ENCODE measurements at places on chromosomes 4 and X.

- no peak for DNase-seq
Measured at GRCh38 chrX:36401774-36402173, 482.2 kb downstream of the CFAP47 start.

- no peak for DNase-seq
Measured at GRCh38 chr4:53192496-53192895, 173.4 kb downstream of the SCFD2 start.

DNA sequence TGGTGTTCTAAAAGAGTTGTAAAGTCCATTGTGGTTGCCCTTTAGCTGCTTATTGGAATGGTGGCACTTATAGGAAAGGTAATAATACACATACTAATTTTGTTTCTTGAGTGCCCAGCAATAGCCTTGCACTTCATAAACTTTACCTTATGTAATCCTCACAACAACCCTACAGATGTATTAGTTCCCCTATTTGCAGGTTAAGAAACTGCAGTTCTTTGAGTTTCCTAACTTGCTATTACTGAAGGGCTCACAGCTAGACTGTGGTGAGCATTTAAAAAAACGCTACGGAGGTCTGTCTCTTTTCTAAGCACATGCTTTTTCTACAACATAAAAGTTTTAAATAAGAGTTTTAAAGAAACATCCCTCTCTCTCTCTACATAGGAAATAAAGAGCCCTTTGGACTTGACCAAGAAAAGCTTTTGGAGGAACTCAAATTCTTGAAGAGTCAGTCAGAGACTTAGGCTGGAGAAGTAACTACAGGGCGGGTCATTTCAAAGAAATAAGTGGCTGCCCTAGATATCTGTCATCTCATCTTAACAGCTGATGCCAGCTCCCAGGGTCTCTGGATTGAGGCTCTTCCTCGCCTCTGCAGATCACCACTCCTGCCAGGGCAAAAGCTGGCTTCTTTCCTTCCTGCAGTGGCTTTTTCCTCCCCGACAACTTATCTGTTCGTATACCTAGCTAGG is 42.0 kb upstream of the FBXW7 start:
- no peak for DNase-seq

DNA sequence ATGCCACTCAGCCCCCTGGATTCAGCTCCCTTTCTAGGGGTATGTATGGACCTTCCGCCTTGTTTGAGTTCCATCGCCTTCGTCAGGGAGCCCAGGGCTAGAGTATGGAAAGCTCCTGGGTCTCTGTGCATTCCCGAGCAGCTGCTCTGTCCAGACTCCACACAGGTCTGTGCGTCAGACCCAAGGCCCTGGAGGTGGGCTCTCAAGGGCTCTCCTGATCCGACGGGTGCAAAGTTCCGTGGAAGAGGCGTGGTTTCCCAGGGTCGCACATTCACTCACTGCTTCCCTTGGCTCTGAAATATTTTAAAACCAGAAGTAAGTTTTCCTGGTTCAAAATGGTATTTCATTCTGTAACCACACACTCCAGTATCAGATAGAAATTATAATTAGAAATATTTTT is 863.2 kb downstream of the TRIML1 start:
- DNase-seq, result no peak

DNA sequence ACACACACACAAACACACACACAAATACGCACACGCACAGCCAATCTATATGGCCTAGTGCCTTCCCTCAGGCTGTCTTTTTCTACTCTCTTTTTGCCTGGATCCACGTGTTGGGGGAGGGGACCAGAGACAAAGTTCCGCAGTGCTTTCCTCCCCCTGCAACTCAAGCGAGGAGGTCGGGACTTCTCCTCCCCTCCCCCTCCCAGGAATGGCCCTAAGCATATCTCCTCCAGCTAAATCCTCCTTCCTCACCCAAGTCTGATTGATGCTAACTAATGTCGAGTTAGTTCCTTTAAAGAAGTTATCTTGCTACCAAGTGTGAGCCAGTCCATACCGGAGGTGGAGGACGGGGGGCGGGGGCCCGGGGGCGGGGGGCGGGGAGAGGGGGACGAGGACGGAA is 141.2 kb upstream of the ZIC3 start:
- DNase-seq, result no peak

DNA sequence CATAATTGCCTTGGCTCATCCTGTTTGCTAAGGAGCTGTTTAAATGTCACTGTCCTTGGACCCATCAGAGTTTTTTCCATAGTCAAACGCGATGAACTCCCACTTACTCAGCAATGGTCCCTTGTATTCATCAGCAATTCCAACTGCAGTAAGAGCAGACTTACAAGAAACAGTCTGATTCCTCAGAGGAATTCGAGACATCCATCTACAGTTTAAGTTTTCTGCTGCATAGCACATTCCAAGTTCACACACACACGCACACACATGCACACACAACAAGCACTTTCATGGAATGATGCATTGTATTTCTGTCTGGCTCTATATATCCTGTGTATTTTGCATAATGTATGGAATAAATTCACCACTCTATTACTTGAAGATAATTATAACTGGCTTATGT is 32.7 kb upstream of the TMEM150C start:
- no peak for DNase-seq

GRCh38 chr4:80207172-80207583 is 9.9 kb downstream of the PRDM8 start:
- DNase-seq, result no peak

GRCh38 chr4:4986841-4987240 is 32.4 kb downstream of the CYTL1 start:
- DNase-seq, result no peak

- DNase-seq, result no peak
Measured at GRCh38 chr4:74100531-74100930, 1.5 kb upstream of the CXCL2 start.

GRCh38 chr4:98977557-98977956 is 18.0 kb upstream of the METAP1 start:
- no peak for DNase-seq

GRCh38 chr4:40256329-40256728 is 59.5 kb downstream of the RHOH start:
- no peak for DNase-seq

- peak; percentile 77 for DNase-seq
Measured at GRCh38 chrX:37349221-37350033, at the start of gene PRRG1. Gene PRRG1 (plus strand): TSS chrX:37349364. CDS start chrX:37406250, 56,886 bp downstream.

DNA sequence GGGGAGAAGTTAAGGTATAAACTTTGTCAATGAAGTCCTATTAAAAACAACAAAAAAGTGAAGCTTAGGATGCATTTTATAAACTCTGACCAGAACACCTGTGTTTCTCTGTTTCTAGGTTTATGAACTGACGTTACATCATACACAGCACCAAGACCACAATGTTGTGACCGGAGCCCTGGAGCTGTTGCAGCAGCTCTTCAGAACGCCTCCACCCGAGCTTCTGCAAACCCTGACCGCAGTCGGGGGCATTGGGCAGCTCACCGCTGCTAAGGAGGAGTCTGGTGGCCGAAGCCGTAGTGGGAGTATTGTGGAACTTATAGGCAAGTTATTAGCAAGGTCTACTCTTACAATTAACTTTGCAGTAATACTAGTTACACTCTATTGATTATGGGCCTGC is 46.6 kb downstream of the HTT start:
- DNase-seq, result no peak

DNA sequence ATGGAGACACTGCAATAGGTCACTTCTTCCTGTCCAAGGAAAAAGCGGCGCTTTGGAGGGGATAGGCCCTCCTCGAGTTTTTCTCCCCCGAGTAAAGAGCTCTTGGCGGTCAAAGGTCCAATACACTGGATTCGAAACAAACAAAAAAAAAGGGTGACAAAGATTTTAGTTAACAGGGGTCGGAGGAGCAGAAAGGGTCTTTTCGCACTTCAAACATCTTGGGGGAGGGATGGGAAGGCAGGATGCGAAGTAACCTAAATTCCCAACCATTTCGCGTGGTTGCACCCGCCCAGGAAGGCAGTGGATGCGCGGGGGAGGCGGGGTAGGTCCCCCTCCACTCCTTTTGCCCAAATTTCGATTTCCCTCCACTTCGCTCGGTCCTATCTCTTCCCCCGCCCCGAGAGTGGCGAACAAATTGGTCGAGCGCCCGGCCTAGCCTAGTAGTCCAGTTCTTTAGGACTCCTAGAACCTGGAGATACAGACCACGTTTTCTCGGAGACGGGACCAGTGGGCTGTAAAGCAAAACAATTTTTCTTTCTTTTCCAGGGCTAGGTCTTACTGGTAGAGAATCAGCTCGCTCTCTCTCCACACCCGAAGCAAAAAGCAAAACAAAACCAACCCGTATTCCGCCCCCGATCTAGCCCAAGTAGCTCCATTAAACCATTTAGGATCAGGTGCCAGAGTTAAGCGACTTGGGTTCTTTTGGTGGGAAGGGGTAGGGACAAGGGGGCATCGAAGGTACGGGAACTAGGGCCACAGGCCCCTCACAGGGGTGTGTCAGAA is 2.0 kb upstream of the STAG2 start:
- DNase-seq, result peak; percentile 42

- DNase-seq, result no peak
Measured at GRCh38 chrX:7025471-7025870, 122.0 kb upstream of the STS start.

- DNase-seq, result no peak
Measured at GRCh38 chrX:31212856-31213748, 141.3 kb upstream of the FTHL17 start.

GRCh38 chr4:147683188-147683591 is 773 bp downstream of the PRMT9 start:
- DNase-seq, result peak; percentile 20

GRCh38 chr4:8061573-8061972 is 97.0 kb downstream of the ABLIM2 start:
- no peak for DNase-seq

DNA sequence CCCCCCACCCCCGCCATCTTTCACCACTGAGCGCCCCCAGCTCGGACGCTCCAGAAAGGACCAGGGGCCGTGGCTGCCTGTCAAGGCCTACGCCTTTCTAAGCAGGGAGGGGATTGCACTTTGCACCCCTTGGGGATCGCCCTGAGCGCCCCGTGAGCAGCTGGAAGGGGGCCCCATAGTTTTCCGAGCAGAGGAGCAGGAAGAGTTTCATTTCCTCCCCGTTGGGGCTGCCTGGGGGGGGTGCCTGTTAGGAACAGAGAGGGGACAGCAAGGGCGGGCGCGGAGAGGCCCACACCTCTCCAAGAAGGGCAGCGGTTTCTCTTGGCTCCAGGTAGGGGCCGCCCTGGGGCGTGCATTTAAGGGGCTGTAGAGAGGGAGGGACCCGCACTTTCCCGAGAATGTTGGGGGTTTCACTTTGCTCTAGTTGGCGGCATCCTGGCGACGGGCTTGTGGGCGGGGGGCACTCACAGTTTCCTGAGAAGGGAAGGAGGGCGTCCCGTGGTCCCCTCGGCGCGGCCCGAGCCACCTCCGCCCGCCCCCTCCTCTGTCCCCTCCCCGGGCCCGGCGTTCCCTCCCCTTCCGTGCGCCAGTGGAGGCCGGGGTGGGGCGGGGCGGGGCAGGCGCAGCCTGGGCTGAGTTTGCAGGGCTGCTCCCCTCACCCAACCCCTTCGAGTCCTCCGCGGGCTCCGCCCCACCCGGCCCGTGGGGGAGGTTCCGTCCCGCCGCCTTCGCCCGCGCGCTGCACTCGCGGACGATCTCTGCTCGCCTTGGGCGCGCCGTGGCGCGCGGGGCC is 82.3 kb upstream of the CD99 start:
- DNase-seq, result peak; percentile 87

DNA sequence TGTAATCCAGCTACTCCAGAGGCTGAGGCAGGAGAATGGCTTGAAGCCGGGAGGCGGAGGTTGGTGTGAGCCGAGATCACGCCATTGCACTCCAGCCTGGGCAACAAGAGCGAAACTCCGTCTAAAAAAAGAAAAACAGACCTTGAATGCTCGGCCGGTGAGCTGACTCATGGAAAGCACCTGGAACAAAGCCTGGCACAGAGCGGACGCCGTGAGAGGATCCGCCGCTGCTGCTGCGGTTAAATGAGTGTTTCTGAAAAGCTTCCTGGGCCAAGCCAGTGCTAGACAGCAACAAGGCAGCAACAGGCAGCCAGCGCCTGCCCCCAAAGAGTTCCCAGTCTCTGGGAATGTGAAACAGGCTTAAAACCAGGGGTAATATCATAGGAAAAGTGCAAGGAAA is 186.4 kb downstream of the AFAP1 start:
- no peak for DNase-seq

- DNase-seq, result no peak
Measured at GRCh38 chr4:103994059-103994458, 274.3 kb upstream of the TACR3 start.

DNA sequence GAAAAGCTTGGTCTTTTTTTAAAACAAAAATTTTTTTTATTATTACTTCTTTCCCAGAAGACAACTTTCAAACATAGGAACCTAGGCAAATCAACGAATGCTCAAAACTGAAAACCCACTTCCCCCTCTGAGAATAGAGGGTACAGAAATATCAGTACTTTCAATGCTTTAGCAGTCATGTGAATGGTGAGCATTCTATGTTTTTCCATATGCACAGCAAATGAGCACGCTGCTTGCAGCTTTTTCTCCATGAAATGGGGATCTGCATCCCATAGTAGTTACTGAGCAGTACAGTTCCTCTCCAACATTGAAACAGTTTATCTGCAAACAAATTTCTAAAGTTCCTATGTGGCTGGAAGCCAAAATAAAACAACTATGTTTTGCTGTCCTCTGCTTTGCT is 108.4 kb upstream of the BMP2K start:
- DNase-seq, result no peak

DNA sequence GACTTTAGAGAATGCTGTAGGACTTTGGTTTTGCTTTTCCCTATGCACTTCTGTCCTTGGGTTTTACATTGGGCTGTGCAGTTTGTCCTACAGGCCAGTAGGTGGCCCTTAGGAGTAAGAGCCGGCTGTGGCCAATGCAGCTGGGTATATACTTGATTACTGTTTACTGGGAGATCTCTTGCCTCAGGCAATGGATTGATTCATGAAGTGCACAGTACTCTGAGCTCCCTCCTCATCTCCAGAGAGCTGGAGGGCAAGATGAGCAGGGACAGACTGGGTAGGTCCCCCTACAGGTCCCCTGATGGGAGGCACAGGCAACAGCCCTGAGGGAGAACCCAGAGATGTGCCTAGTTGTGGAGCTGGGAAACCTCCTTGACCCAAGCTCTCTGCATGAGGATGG is 103.8 kb upstream of the QRFPR start:
- DNase-seq, result peak; percentile 37

DNA sequence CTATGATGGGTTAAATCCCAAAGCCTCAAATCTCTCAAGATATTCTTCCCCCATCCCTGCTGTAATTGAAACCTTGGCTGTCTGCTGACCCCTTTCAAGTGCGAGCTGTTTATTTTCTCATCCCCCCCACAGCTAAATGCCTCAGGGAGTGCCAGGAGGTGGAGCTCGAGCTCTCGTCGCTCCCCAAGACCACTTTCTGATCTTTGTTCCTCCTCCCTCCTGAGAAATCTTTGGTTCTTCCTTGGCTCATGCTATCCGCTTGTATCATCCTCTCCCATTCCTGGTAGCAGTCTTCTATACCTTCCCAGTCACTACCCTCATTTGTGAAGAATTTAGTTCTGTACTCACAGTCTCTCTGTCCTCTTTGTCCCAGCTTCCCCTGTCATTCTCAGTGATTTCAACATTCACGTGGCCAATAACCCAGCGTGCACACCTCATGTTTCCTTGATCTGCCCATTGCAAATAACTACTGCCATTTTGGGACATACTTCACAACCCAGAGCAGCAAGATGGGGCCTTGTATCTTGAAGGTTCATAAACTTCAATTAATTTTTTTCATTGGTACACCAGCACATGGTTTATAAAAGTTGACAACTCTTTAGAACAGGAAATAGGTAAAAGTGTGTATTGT is 9.2 kb upstream of the SLC25A43 start:
- peak; percentile 61 for DNase-seq

GRCh38 chrX:31508338-31508737 is 436.5 kb upstream of the FTHL17 start:
- DNase-seq, result no peak
